Activated CD4-positive, alpha-beta T cell treated with anti-CD3 and anti-CD28 coated beads, Interleukin-2, amount 50 U/mL, for 48 hours (primary cell): ENCODE measurements at places on chromosomes 12 and 14.

DNA sequence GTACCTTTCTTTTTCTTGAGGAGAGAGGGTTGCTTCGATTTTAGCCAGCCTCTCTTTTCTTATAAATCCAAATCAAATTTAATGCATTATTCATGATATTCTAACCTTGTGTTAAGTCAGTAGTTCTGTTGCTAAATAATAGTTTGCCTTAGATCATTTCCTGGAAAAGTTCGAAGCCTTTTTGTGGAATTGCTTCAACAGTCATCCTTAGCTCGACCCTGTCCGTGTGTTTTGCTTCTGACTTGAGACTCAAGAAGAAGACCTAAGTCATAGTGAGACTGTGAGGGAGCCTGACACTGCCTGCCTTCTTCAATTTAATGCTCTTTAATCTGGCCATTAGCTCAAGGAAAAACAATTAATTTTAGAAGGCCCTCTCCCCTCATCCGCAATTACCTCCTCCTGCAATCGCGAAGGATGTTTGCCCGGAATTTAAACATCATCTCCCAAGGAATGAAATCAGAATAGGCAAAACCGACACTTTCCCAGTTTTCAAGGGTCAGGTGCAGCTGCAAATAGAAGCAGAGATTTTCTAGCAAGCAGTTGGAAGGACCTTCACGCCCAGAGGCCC, 453 bp upstream of the SLC4A8 start:
- DNase-seq: no peak

- DNase-seq: no peak
These were observed 55.4 kb downstream of the ASCL1 start for GRCh38 chr12:103012884-103013283.

DNA sequence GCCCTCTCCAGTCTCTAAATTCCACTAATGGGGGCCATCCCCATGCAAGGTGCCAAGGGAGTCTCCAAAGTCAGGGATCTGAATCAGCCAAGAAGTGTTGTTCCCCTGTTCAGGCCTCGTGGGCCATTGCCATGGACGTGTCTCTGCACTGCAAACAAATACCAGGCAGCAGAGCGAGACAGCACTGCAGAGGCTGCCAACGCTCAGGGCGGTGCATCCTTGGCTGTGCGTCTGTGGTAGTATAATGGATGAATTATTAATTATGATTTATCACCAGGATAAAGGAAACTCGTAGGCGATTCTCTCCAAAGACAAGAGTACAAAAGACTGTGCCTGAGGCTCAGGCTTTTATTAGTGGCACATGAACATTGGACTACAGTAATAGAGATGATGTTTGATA, 122.3 kb upstream of the NTF3 start:
- no peak for DNase-seq

GRCh38 chr12:3558854-3559253, 67.9 kb downstream of the PRMT8 start:
- no peak for DNase-seq

DNA sequence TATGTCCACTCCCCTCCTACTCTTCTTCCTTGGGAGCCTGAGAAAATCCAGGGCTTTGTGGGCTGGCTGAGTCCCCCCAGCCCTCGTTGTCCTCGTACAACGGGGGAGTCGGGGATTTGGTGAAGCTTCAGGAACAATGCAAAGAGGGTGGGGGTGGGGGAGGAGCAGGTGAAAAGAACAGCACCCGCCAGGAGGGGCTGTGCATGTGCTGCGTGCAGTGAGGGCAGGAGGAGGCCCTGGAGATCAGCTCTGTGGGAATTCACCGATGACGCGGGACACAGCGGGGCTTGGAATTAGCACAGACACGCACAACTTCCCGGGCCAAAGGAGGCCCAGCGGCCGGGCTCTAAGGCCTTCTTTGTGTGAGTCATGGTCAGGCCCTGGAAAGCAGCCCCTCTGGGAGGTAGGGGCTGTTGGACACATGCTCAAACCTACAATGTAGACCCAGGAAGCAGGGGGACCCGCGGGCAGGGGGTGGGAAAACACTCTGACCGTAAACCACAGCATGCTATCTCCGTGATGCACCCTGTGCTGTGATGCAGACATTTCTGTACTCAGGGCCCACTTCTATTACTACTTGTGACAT, 32.8 kb downstream of the RBM19 start:
- no peak for DNase-seq

DNA sequence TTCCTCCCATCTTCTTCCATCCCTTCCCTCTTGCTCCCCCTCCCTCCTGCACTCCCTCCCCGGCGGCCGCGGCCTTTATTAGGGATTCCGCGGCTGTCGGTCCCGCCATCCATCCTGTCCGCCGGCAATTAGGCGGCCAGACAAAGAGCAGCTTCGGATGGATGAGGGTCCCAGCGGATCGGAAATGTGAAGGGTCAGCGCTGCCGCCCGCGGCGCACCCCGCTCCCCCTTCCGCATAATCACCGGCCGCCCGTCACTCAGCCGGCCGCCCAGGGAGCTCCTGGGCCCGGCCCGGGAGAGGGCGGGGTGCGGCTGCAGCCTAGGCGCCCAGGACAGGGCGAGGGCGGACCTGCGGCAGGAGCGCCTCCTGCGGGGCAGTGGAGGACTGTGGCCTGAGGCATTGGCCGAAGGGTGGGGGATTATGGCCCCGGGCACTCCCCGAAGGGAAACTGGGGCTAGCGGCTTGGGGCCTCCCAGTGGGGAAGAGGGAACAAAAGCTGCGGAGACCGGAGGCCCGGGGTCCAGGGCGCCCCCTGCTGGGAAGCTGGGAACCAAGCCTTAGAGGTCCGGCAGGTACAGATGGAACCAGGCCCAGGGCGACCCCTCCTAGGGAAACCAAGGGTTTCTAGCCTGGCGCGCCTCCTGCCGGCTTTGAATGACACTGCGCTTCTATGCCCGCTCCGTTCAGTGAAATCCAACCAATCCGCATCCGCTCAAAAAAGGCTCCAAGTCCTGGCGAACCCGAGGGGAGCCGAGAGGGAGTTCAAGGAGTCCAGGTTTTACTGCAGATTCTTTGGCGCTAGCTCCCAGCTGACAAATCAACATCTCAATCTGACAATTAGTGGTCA, 4.4 kb upstream of the DNAJC22 start:
- DNase-seq: peak; percentile 89

GRCh38 chr12:68638721-68639395, 28.2 kb downstream of the RAP1B start:
- no peak for DNase-seq

- DNase-seq: no peak
These were observed 192.1 kb downstream of the TMEM132C start for GRCh38 chr12:128459067-128459466.

GRCh38 chr14:101463566-101464171, 97.6 kb upstream of the DIO3 start:
- DNase-seq: no peak

DNA sequence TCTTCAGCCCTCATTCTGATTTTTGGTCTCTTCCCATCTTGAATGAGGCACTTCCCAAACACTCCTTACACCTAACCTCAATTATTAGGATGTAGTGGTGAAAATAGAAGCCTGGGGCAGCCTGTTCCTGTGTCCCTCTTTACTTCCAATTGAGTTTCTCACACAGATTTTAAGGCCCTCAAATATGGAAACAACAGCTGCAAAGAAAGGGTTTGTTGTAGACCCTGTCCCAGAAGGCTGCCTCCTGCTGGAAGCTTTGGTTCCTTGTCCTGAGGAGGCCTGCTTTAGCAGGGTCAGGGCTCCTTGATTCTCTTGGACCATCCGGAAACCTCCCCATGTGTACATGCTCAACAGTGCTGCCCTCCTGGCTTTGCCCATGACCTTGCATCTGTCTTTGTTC, 101.3 kb downstream of the TGFB3 start:
- no peak for DNase-seq

DNA sequence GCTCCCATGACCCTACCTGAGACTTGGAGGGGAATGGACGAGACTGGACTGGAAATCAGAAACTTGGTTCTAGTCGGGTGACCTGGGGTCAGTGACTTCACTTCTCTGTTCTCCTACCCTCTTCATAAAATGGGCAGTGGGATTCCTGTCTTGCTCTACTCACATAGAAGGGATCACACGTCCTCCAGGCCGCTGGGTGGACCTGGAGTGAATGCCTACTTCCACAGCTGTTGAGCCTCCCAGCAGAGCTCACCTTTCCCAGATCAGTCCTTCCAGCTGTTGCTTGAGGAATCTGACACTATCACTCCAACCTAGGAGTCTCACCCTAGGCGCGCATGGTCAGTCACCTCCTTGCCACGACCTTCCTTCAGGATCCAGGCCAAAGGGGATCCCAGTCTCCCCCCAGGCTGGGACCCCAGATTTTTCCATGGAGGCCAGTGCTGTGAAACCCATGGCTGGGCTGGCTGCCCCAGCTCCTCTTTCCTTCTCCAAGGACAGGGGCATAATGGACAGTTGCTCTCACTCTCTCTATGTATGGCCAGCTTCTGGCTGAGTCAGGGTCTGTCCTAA, 637 bp downstream of the ACVRL1 start:
- DNase-seq: no peak

DNA sequence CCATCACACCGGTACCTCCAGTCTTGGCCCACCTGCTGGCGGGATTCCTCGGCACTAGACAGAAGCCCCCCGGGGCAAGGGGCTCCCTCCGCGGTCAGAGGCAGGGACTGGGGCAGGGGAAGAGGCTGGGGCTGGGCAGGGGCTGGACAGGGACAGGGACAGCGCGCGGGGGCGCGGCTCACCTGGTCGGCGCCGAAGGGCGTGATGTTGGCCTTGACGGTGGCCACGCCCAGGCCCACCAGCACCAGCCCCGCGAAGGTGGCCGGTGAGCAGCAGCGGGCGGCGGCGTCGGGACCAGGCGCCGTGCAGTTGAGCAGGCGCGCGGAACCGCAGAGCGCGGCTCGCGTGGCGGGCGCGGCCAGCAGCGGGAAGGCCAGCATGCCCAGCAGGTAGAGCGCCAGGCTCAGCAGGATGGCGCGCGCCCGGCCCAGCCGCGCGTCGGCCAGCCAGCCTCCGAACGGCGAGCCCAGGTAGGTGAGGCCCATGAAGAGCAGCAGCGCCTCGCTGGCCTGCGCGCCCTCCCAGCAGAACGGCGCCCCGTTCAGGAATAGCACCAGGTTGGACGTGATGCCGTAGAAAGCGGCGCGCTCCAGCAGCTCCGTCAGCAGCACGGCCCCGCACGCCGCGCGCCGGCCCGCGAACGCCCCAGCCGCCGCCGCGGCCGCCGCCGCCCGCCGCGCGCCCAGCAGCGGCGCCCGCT, 392 bp downstream of the SLC15A4 start:
- peak; percentile 24 for DNase-seq

DNA sequence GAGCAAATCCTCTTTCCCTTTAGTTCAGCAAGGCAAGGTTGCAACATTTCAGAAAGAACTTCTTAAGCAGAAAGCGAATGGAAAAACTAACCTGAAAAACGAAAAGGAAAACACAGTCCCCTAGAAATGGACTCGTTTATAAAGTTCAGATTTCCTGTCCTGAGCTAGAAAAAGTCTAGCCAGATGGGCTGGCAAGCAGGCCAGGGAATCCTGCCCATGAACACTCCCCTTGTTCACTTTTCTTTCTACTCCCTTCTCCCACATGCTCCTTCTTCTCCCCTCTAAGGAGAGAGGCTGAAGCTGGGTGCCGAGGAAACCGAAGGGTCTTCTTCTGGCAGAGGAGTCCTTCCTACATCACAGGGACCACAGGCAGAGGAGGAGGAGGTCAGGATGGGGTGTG, 27.1 kb downstream of the LTBP2 start:
- no peak for DNase-seq

- no peak for DNase-seq
These were observed 51.1 kb downstream of the CCNK start for GRCh38 chr14:99532310-99532709.

- DNase-seq: no peak
These were observed 146.3 kb downstream of the CAND1 start for GRCh38 chr12:67415473-67415872.

- DNase-seq: no peak
These were observed 67.0 kb upstream of the SAV1 start for GRCh38 chr14:50734950-50735695.

DNA sequence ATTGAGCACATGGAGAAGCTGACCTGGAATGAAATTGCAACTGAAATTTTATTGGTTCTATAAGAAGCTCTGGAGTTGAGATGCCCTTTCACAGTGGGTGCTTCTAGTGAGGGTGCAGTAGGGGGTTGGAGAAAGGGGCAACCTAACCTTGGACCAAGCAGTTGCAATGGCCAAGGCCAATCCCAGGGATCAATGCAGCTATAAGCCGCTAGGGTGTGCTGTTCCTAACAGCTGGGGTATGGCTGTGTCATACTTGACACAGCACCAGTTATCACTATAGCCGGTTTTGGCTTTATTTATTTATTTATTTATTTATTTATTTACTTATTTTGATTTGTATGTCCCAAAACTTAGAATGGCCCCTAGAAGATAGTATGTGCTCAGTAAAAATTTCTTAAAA, 505.9 kb downstream of the FLRT2 start:
- peak; percentile 16 for DNase-seq

GRCh38 chr12:116104167-116104767, 173.2 kb downstream of the MED13L start:
- DNase-seq: no peak

DNA sequence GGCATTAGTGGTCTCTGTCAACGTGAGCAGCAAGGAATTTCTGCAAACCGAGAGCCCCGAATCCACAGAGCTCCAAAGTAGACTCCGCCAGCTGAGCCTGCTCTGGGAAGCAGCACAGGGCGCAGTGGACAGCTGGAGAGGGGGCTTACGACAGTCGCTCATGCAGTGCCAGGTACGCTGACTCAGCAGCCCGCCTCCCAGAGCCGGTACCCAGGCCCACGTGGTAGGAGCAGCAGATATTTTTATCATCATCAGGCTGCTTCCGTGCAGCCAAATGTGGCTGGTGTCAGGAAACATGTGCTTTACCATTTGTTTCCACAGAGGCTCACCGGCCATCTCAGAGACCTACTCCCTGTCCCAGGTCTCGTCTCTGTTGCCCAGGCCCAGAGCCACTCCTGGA, 73.7 kb downstream of the ESR2 start:
- DNase-seq: no peak

DNA sequence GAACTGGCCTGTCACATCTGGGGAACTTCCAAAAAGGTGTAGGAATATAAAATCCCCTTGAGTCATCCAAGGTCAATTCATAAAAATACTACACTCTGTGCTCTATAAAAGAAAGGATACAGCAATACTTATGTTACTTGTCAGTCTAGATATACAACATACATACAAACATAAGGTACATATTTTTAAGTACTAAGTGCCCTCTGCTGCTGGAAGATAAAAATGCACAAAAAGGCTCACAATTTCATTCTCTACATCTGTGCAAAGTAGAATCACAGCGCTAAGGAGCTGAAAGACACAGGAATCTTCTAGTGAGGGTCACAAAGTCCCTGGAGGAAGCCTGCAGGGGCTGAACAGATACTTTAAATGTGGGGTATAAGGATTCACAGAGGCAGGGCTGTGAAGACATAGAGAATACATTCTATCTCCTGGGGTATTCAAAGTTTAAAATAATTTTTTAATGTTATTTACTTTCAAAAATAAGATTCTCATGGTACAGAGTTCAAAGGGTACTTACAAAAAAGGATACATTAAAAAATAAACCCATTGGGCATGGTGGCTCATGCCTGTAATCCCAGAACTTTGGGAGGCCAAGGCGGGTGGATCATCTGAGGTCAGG, 10.2 kb upstream of the GOLGA5 start:
- DNase-seq: no peak
